ENCODE measurements at places on chromosomes 6 and 20. TPM values are rescaled to one million over a fixed set of nuclear protein-coding genes. Genes with fewer than 3 reads are reported as not detected.

GRCh38 chr6:40512340-40512739, 74.8 kb downstream of the LRFN2 start:
- no peak for DNase-seq

Gene ZNF165
- 0.09 TPM for total RNA-seq

- DNase-seq, result no peak
Observed at GRCh38 chr6:71419217-71420094, 130.8 kb downstream of the OGFRL1 start.

Gene GMPR
- total RNA-seq, result 6.6 TPM

GRCh38 chr20:59940956-59941294, 736 bp downstream of the FAM217B start:
- no peak for DNase-seq

- no peak for DNase-seq
Observed at GRCh38 chr6:116667623-116668022, 943 bp downstream of the ZUP1 start.

Data from A172 (cell line).